ENCODE measurements at places on chromosomes 7 and 10. TPM values are rescaled to one million over a fixed set of nuclear protein-coding genes. Genes with fewer than 3 reads are reported as not detected.
A peak's percentile ranks its signal among the peaks of the same experiment; 100 is the strongest.

DNA sequence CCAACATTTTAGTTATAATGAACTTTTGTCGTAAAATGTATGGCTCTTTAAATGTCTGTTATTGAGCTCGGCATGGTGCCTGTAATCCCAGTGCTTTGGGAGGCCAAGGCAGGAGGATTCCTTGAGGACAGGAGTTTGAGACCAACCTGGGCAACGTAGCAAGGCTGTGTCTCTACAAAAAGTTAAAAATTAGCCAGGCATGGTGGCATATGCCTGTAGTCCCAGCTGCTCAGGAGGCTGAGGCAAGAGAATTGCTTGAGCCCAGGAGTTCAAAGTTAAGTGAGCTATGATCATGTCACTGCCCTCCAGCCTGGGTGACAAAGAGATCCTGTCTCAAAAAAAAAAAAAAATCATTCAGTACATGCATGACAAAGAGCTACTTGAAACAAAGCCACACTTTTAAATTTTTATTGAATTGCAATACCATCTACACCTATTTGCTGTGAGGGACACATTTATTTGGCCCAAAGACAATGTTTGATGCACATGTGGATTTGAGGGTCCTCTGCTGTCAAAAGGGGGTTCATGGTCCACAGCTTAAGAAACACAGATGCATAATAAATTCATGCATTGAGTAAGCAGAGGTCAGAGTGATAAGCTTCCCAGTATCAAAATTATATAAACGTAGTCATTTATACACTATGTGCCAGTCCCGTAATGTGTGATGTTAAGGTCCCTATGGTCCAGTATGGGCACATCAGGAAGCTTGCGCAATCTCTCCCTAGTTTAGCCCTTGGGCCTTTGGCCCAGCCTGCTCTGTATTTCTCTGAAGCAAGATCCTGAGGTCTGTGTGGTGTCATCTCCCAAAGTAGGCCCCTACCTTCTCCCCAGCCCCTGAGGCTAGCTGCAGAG lies 4.4 kb upstream of the MALSU1 start:
- no peaks in the 10 kb centered on the region for H3K27me3 ChIP-seq
- DNase-seq, result no peak

- DNase-seq, result no peak
- H3K36me3 ChIP-seq, result no peaks in the 10 kb centered on the region
- H3K4me1 ChIP-seq, result peaks cover 10% of the 10 kb centered on the region
- H3K27ac ChIP-seq, result no peak overlapping the region
- H3K4me3 ChIP-seq, result no peak overlapping the region
- no peaks in the 10 kb centered on the region for H3K27me3 ChIP-seq
Measured at GRCh38 chr10:129711291-129711690, 244.2 kb downstream of the MGMT start.

- H3K27me3 ChIP-seq, result no peaks in the 10 kb centered on the region
- no peaks in the 10 kb centered on the region for H3K36me3 ChIP-seq
- H3K4me3 ChIP-seq, result no peak overlapping the region
- no peak for DNase-seq
- no peaks in the 10 kb centered on the region for H3K4me1 ChIP-seq
Measured at GRCh38 chr10:5522913-5523560, 1.7 kb upstream of the CALML3 start.

- no peak overlapping the region for H3K27ac ChIP-seq
- H3K4me3 ChIP-seq, result no peak overlapping the region
- no peaks in the 10 kb centered on the region for H3K36me3 ChIP-seq
- DNase-seq, result no peak
Measured at GRCh38 chr10:89502549-89502948, 32.8 kb downstream of the SLC16A12 start.

- no peaks in the 10 kb centered on the region for H3K27me3 ChIP-seq
- H3K4me3 ChIP-seq, result no peak overlapping the region
- no peak for DNase-seq
- no peaks in the 10 kb centered on the region for H3K4me1 ChIP-seq
- H3K27ac ChIP-seq, result no peak overlapping the region
Measured at GRCh38 chr10:128337860-128338378, 211.7 kb upstream of the MKI67 start.

DNA sequence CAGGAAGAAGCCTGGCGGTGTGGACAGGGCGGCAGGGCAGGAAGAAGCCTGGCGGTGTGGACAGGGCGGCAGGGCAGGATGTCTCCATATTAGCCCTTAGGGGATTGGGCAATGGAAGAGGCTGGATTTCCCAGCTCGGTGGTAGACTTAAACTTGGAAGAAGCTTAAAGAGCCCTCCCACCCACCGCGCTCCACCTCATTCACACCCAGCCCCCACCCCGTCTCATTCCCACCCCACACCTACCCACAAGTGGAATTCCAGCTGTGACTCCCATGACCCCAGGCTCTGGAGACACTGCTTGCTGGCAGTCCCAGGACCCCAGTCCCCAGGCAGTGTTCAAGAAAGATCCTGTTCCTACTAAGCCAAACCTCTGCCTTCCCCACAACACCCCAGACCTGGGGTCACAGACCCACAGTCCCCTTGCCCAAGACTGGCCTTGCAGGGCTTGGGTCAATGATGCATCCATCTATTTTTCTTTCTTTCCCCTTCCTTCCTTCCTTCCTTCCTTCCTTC lies 34.0 kb downstream of the SPDYE6 start:
- H3K4me1 ChIP-seq, result peaks cover 4% of the 10 kb centered on the region
- no peaks in the 10 kb centered on the region for H3K36me3 ChIP-seq
- no peaks in the 10 kb centered on the region for H3K27me3 ChIP-seq
- H3K27ac ChIP-seq, result no peak overlapping the region
- peak; percentile 35 for DNase-seq

DNA sequence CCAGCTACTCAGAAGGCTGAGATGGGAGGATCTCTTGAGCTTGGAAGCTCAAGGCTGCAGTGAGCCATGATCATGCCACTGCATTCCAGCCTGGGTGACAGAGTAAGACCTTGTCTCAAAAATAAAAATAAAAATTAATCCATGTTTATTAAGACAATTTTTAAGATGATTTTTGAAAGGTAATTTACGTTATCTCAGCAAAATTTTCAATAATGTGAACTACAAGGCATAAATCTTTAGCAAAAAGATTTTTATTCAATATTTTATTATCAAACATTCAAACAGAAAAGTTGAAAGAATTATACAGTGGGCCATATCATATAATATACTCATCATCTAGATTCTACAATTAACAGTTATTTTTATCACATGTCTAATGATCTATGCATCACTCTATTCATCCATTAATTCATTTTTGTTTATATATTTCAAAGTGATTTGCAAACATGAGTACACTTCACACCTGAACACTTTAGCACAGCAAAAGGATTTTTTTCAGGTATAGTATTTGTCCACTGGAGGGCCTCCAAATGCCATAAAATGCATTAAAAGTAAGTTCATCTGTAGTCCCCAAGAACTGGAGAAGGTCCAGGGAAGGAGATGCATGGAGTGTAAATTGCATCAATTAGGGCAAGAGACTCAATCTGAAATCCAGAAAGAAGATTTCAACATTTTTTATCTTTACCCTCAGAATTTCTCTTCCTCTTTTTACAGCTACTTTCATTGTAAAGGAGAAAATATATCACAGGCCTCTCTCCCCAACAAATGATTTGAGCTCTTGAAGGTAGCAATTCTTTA lies 38.6 kb upstream of the RSBN1L start:
- H3K36me3 ChIP-seq, result peaks cover 56% of the 10 kb centered on the region
- no peaks in the 10 kb centered on the region for H3K4me1 ChIP-seq
- H3K27me3 ChIP-seq, result no peaks in the 10 kb centered on the region
- peak; percentile 64 for DNase-seq
- H3K4me3 ChIP-seq, result no peak overlapping the region

SLC18A3 gene
- polyA plus RNA-seq, result 1.7 TPM

MCMBP gene
- 37.5 TPM for polyA plus RNA-seq
